CD4-positive, alpha-beta T cell treated with Interleukin-6 at 100 ng/mL for 8 hours (primary cell): ENCODE measurements at places on chromosomes 16 and 17.

DNA sequence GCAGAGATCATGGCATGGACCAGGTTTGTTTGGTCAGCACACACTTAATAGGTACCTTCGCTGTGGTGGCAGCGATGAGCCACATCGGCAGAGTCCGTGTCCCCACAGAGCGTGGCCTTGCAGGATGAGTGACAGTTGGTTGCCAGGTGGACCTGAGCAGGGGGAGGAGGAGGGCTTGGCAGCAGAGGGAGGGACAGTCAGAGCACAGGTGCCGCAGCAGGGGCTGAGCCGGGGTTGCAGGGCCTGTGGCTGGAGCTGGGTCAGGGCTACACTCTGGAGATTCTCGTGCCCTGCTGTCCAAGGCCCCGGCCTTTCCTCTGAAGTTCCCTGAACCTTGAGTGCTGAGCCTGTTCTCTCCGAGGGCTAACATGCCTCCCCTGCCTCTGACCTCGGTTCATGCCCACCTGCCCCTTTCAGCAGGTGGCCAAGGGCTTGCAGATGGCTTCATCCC is 24.8 kb downstream of the POLR3E start:
- no peak for DNase-seq

GRCh38 chr16:78256686-78257375 is 157.4 kb downstream of the WWOX start:
- DNase-seq, result no peak

- DNase-seq, result no peak
Measured at GRCh38 chr16:2912330-2913199, 834 bp downstream of the FLYWCH1 start.

DNA sequence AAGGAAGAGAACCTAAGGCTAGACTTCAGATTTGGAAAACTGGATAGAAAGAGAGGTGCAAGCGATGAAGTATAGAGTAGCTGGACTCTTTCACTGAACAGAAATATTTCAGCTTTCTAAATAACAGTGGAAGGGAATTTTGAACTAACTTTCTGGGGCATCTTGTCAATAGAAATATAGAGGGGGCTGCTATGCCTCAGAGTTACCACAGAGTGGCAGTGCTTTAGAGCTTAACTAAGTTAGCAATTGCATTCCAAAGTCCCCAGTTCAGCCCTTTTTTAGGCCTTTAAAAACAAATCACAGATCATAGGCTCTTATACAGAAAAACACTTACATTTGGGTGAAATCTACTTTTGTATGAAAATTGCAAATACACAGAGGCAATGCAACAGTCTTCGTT is 154.2 kb upstream of the CDH8 start:
- DNase-seq, result no peak

DNA sequence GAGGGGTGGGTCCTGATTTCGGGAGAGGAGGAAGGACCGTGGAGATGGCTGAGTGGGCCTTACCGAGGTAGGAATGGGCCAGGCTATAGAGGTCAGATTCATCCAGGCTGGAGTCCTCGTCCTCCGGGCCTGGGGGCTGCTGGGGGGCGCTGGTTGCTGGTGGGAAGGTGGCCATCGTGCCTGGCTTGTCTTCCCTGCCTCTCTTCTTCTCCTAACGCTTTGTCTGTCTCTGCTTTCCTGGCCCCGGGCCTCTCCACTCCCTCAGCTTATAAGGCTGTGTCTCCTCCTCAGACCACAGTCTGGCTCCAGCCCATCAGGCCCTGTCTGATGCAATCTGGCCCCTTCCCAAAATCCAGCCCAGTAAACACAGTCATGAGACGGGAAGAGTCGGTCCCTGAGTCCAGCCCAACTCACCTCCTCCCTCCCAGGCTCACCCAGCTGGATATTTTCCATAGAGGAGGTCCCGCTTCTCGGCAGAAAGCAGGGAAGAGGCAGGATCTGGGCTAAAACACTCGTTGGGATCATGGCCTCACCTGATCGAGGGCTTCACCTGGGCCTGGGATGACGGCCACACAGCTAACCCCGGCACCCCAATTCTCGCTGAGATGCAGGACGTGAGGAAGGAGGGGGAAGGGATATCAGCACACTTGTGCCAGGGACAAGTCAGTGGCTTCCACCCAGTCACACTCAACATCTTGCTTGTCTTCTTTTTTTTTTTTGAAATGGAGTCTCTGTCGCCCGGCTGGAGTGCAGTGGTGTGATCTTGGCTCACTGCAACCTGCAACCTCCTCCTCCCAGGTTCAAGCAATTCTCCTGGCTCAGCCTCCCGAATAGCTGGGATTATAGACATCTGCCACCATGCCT is at the start of gene NUPR1:
TSS of gene NUPR1 (minus strand) at position 242 of the 864 bp plus-strand sequence. CDS start at position 175, 67 bp downstream.
- no peak for DNase-seq

DNA sequence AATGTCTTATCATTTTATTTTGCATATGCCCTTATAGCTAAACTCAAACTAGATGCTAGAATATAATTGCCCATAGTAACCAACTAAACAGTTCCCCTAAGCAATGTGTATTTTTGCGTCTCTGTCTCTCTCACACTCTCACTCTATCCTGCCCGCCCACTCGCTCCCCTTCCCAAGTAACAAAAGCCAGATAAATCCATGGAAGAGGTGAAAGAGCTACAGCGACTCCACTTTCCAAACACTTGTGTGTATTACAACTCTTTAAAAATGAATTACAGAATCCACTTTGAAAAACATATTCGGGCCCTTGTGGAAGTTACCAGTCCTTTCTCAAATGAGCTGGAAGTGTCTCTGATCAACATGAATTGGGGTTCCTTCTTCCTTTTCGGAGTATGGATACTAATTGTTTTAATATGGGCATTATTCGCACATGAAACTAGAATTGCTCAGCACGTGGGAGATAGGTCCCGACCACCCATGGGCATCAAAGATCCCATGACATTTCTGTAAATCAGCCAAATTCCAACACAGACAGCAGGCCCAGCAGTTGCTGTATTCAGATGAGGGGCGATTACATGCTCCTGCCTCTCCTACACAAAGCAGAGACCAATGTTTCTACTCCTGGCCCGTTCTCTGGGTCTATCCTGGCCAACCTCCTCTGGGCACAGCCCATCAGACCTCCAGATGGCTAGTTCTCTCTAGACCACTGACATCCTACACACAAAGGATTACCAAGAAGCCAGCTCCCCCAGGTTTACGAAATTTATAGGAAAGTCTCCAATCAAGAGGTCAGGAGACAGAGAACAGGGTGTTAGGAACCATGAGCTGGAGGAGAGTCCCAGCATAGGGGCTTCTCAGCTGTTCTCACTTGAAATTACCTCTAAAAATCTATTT is 121.5 kb downstream of the ZFHX3 start:
- DNase-seq, result no peak

DNA sequence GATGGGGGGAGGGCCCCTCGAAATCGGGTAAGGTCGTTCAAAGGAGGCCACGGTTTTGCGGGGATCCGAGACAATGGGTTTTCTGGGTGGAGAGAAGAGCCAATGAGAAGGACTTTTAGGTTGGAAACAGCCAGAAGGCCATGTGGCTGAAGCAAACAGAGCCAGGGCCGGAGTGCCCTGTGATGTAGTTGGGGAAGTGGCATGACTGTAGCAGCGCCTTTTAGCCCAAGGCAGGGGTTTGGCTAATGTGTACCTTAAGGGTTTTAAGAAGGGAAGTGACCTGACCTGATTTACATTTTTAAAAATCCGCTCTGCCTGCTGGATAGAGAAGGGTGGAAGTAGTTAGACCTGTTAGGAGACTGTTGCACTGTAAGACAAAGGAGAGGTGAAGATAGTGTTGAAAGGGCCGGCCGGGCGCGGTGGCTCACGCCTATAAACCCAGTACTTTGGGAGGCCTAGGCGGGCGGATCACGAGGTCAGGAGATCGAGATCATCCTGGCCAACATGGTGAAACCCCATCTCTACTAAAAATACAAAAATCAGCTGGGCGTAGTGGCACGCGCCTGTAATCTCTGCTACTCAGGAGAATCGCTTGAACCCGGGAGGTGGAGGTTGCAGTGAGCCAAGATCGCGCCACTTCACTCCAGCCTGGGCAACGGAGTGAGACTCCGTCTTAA is 1.0 kb downstream of the LYRM1 start:
- DNase-seq, result no peak

DNA sequence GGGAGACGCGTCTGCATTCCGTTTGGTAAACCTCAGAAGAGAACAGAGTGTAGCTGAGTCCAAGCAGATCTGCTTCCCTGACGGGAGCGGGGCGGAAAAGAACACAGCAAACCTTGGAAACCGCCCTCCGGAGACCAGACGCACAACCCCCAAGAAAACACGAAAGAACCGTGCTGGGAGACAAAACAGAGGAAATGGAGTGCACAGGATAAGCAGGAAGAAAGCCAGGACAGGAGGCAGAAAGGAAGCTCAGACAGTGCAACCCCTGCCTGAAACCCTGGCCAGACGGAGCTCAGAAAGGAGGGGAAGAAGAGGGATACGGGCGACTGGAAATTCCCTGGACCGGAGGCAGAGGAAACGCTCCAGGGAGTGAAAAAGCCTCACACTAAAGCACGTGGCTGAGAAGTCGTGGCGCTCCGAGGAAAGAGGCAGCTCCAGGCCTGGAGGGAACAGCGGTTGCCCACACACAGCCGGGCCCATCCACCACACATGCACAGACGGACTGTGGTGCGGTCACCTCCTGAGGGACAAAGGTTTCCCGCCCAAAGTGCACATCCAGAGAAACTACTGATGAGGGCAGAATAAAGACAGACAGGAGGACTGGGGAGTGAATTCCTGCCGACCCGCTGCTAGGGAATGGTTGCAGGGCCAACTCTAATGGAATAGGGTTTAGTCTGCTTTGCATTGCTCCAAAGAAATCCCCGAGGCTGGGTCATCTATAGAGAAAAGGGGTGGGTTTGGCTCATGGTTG is 10.2 kb downstream of the DPEP1 start:
- no peak for DNase-seq

GRCh38 chr16:21088646-21089538 is 61.8 kb downstream of the DNAH3 start:
- DNase-seq, result no peak

GRCh38 chr17:61511480-61512182 is 59.4 kb downstream of the TBX4 start:
- no peak for DNase-seq

GRCh38 chr16:65727534-65728137 is 605.8 kb upstream of the CDH11 start:
- no peak for DNase-seq

GRCh38 chr16:58638148-58639036 is 8.8 kb upstream of the CNOT1 start:
- no peak for DNase-seq

GRCh38 chr17:80847496-80848230 is 144.0 kb upstream of the CHMP6 start:
- DNase-seq, result peak; percentile 68

GRCh38 chr17:40888196-40888720 is 3.2 kb upstream of the KRT20 start:
- DNase-seq, result no peak

GRCh38 chr16:68013440-68013839 is 2.3 kb downstream of the DPEP2NB start:
- no peak for DNase-seq

GRCh38 chr16:15653227-15653626 is 3.2 kb downstream of the NDE1 start:
- DNase-seq, result no peak

DNA sequence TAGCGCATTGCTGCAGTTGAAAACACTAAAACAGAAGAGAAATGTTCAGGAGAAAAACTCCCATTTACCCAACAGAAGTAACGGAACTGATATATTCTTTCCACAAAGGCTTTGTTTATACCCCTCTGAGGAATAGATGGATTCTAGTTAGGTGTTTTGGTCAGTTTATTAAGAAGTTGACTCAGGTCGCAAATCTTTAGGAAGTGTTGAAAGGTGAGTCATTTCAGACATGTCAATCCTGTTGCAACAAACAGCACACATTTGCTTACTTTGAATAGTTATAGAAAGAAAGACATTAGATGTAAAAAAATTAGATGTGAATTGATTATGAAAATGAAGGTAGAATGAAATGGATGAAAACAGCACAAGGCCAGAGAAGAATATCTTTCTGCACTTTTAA is 941.0 kb downstream of the KCNJ2 start:
- no peak for DNase-seq

DNA sequence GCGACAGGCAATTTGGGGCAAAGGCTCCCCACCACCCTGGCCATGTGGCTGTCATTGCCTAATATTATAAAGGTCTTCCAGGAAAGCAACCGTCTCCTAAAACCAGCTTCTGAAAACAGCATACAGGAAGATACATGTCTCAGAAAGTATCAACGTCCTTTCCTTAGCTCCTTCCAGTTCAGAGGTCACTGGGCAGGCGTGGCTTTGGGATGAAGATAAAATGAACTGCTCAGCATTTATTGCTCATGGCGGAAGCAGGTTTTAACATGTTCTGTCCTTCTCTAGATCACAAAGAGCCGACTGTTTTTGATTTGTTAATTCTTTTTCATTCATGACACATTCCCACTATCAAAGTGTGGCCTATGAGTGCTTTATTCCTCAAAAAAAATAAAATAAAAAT is 8.0 kb downstream of the CFAP20 start:
- DNase-seq, result no peak
